ENCODE measurements at places on chromosomes 1 and 21.
A peak's percentile ranks its signal among the peaks of the same experiment; 100 is the strongest.

GRCh38 chr1:235931171-235931738 is 64.5 kb upstream of the LYST start:
- DNase-seq: no peak

DNA sequence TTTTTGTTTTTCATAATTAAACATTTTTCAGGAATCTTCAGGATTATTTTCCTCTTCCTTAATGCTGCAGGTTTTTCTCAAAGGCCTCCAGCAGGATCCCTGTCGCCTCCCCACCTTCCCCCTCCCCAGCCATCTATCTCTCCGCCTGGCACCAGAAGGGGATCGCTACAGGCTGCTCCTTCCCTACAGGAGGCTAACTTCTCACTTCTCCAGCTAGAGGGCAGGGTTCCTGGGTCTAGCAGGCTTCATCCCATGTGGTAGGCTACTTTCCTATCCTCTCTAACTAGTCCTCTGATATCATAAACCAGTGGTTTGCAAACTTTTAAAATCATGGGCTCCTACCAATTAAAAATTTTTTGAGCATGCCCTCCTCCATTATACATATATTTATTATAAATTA is 104.1 kb downstream of the KCNN3 start:
- peak; percentile 33 for DNase-seq

- no peak for DNase-seq
Observed at GRCh38 chr21:42069843-42070242, 1.3 kb upstream of the UMODL1 start.

- DNase-seq: peak; percentile 83
Observed at GRCh38 chr1:33470495-33471012, 1.9 kb upstream of the ZSCAN20 start.

DNA sequence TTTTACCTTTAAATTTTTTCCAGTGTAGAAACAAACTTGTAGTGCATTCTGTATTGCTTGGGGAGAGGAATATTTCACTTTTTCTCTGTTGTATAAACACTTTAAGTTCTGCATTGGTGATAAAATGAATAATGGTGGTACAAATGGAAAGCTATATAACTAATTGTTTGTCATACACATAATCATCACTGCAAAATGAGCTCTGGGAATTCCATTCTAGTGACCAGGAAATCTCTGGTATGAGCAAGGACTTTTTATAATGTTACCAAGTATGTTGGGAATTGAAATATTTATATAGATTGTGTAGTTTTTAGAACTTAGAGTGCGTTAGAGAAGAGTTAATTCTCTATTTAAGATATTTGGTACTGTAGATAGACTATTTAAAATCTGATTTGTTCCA is 5.0 kb upstream of the FMN2 start:
- DNase-seq: peak; percentile 90

- DNase-seq: no peak
Observed at GRCh38 chr1:206511362-206512057, 4.2 kb downstream of the RASSF5 start.

- peak; percentile 55 for DNase-seq
Observed at GRCh38 chr1:112998592-112999235, 42.7 kb upstream of the SLC16A1 start.

DNA sequence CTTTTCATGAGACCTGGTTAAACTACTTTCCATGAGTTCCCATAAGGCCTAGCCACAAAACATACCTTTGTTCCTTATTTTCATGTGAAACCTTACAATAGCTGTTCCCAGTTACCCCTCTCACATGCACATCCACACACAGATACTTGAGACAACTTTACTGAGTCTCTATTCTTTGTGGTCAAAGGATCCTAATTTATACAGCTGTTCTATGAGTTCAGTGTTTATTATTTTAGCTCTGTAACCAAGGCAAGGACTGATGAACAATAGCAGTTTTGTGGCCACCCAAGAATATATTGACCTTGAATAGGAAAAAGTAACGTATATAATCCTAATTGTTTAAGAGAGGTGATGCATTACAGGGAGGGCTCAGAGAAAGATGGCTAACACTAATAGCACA is 160.5 kb upstream of the CACYBP start:
- peak; percentile 9 for DNase-seq

DNA sequence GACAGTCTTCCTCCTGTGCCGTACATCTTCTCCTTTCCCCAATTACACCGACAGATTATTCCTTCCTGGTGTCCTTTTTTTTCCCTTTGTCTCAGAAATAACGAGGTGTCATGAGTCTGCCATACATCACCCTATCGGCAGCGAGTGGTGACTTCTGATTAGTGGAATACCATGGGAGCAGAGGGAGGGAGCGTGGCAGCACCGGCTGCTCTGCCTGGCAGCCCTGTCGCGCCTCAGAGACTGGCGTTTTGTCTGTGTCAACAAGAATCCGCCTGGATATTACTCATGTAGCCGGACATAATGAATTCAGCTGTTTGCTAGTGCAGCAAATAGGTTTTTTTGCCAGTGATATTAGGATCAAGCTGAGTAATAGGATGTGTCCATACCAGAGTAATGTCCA is 51.8 kb downstream of the UTP25 start:
- peak; percentile 50 for DNase-seq

GRCh38 chr1:229871078-229871676 is 195.9 kb upstream of the GALNT2 start:
- DNase-seq: no peak

- peak; percentile 95 for DNase-seq
Observed at GRCh38 chr1:202034683-202035462, 24.5 kb downstream of the ELF3 start.

GRCh38 chr1:167457936-167458584 is 60.3 kb downstream of the CD247 start:
- no peak for DNase-seq

DNA sequence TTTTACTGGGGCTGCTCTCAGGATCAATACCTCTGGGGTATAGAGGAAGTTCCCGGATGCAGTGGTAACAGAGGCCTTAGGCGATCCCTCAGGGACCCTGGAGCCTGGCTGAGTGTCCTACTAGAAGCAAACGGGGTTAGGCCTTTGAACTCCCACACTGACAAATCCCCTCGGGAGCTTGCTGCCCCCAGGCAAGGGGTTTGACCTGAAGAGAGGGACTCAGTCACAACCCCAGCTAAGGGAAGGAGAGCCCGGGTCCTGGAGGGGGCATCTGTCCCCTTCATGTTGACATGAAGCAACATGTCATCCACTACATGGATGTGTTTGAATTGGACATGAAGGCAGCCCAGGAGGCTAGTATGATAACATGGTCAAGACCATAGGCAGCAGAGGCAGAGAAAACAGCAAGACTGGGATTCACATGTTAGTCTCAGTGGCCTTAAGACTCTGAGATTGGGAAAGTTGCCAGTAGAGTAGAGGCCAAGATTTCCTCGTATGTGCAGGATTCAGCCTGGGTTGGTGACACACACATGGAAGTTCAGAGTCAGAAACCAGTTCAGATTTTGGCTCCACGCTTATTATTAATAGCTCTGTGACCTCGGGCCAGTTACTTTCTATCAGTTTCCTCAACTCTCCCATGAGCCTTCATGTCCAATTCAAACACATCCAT is 101.5 kb downstream of the KCNN3 start:
- DNase-seq: no peak

DNA sequence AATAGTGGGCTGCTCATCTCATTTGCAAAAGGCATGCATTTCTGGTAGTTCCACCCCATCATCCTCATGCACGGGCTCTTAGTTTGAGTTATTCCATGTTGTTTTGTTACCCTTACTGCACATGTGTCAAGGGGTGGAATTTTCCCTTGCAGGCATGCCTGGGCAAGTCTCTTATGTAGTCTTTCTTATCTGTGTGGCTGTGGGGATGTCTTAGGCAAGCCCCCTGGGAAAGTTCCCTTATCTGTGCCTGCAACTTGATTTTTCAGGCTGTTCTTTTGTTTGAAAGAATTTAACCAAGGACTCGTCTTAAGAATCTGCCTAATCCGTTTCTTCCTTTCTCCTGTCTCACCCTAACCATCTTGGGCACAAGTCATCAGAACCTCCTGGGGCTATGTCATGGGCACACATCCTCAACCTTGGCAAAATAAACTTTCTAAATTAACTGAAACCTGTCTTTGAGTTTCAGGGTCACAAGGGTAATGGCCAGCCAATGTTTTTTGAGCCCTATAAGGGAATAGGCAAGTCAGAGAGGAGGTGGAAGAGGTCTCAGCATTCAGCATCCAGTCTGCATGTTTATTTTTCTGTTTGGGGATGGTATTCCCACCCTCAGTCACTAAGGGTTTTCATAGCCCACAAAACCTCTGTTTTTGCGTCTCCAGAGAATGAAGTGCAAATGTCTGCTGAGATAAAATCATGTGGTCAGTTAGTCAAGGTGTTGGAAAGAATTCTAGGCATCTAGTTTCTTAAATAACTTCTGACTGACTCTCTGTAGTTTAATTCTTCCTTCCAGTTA is 579.7 kb downstream of the PLA2G4A start:
- DNase-seq: peak; percentile 5

All from fibroblast of skin of right biceps (primary cell).